ENCODE measurements at places on chromosomes 12 and 14. TPM values are rescaled to one million over a fixed set of nuclear protein-coding genes. Genes with fewer than 3 reads are reported as not detected.

Gene SOS2
- 10.3 TPM for total RNA-seq

Gene RGS6
- total RNA-seq = not detected

DNA sequence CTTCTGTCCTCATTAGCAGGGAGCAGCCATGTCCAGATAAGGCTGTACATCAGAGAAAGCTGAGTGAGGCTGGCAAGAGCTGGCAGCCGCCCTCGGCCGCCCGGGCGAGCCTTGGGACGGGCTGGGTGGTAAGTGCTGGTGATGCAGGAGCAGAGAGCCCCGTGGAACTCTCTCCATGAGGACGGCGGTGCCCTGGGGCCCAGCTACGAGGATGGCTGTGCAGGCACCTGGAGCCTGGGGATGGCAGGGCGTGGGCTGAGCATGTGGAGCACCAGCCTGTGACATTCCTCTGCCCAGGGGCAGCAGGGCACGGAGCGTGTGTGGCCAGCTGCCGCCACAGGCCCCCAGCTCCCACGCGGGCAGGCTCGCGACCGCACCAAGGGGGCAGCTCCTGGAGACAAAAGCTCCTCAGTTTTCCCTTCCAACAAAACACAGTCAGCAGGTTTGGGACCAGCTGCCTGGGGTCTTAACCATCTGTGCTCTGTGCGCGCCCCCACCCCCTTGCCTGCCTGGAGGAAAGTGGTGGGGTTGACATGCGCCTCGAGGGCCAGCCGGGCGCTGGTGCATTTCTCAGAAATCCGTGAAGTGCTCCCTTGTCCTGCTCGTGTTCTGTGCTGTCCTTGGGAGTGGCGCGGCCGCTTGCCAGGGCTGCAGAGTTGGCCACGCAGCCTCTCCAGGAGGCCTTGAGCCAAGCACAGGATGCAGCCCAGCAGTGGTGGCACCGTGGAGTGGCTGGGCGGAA, 21.4 kb downstream of the PACS2 start:
- H3K27me3 ChIP-seq = no peaks in the 10 kb centered on the region
- DNase-seq = no peak
- peaks cover 6% of the 10 kb centered on the region for H3K4me1 ChIP-seq
- no peak overlapping the region for H3K4me3 ChIP-seq

Gene PPP2R3C
- 21.7 TPM for total RNA-seq

DNA sequence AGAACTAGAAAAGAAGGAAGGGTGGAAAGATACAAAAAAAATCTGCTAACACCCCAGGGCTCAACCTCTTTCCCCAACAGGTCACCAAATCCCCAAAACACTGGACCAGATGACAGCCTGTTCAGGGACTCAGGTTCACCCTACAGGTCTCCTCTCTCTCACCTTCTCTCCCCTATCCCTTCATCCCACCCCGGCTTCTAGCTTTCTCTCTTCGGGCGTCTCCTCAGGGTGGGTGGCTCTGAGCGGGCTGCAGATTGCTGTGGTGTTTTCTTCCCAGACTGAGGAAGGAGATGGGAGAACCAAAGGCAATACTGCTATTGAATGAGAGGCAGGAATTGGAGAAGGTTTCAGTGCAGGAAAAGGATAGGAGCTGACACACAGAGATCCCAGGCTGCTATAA, 39.3 kb downstream of the ANO2 start:
- DNase-seq = peak; percentile 17
- H3K27ac ChIP-seq = no peak overlapping the region
- H3K27me3 ChIP-seq = no peaks in the 10 kb centered on the region
- H3K36me3 ChIP-seq = no peaks in the 10 kb centered on the region

DNA sequence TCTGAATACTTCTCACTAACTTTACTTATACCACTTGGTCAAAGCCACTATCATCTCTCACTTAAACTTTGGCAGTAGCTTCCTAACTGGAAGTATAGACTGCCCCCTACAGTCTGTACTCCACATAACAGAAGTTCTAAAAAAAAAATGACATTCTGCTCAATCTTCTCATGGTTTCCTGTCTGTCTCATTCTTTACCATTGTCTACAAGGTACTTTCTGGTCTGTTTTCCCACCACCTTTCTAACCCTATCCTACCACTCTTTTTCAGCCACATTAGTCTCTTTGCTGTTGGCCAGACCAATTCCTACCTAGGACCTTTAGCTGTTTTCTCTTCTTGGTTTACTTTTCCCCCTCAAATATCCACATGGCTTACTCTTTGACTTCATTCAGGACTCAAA, 14.7 kb downstream of the CPSF6 start:
- H3K4me3 ChIP-seq = no peak overlapping the region
- 0 out of 2 replicates have a peak, but pooled peaks cover 2% of the 10 kb centered on the region for H3K27me3 ChIP-seq
- H3K4me1 ChIP-seq = no peaks in the 10 kb centered on the region
- DNase-seq = peak; percentile 38
- H3K36me3 ChIP-seq = peaks cover 59% of the 10 kb centered on the region

DNA sequence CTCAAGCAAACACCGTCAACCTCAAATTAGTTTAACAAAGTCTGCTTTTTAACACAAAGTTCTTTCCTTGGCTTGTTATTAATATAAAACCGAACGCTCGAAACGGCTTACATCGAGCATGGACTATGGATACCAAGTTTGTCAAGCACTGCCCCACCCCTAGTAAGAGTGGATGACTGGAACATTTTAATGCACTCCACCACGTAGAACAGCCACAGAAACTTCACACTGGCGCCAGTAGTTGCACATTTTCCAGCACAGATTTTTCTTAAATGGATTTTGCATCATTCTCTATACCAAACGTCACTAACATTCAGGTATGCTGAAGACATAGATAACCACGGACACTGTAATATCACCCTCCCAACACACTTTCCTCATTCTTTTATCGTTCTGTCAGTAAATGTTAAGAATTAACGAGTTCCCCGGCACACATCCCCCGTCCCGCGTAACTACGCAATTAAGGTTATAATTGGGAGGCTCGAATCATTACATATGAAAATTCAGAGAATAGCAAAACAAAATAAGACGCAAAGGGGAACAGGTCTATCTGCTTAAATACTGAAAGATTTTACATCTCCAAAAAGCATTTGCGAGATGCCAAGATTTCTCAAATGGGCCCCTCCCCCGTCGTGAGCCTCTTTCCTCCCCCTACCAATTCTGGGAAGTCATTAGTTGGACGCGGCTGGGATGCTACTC, 990 bp downstream of the FERMT2 start:
- no peaks in the 10 kb centered on the region for H3K27me3 ChIP-seq
- H3K4me1 ChIP-seq = peaks cover 23% of the 10 kb centered on the region
- peaks cover 44% of the 10 kb centered on the region for H3K36me3 ChIP-seq
- H3K27ac ChIP-seq = peak overlapping the region; percentile 6
- no peak for DNase-seq

GRCh38 chr14:69270795-69271708, 11.1 kb downstream of the GALNT16 start:
- H3K27me3 ChIP-seq = no peaks in the 10 kb centered on the region
- no peak overlapping the region for H3K4me3 ChIP-seq
- no peak for DNase-seq
- no peak overlapping the region for H3K27ac ChIP-seq
- peaks cover 9% of the 10 kb centered on the region for H3K4me1 ChIP-seq

DNA sequence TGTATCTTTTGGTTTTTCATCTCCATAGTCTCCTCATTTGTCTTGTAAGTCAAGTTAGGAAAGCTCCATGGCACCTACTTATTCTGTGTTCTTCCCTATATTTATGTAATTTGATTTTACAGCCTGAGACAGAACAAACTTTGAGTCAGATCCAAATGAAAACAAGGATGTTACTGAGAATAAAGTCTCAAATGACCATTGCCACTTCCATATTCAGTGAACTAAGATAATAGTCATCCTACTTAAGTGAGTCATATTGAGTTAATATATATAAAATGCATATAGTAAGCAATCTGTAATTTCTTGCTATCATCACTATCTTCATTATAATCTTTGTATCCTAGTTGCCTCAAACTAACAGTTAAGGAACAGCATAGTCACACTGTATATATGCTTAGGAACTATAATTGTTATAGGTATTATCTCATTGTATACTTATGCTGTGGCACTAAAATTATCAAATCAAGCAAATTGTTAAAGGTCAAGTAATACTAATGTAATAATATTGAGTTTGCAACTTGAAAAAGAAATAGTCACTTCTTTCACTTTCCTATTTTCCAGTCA, 30.8 kb downstream of the TMTC3 start:
- H3K27ac ChIP-seq = no peak overlapping the region
- DNase-seq = no peak
- peaks cover 8% of the 10 kb centered on the region for H3K36me3 ChIP-seq
- H3K27me3 ChIP-seq = no peaks in the 10 kb centered on the region

Gene TIGAR
- total RNA-seq = 10.2 TPM

- H3K27ac ChIP-seq = no peak overlapping the region
- H3K4me1 ChIP-seq = peaks cover 8% of the 10 kb centered on the region
- H3K36me3 ChIP-seq = peaks cover 70% of the 10 kb centered on the region
- no peak for DNase-seq
- H3K4me3 ChIP-seq = no peak overlapping the region
Observed at GRCh38 chr12:78185109-78185508, 354.4 kb downstream of the NAV3 start.

Gene PTPRQ
- 1.1 TPM for total RNA-seq

DNA sequence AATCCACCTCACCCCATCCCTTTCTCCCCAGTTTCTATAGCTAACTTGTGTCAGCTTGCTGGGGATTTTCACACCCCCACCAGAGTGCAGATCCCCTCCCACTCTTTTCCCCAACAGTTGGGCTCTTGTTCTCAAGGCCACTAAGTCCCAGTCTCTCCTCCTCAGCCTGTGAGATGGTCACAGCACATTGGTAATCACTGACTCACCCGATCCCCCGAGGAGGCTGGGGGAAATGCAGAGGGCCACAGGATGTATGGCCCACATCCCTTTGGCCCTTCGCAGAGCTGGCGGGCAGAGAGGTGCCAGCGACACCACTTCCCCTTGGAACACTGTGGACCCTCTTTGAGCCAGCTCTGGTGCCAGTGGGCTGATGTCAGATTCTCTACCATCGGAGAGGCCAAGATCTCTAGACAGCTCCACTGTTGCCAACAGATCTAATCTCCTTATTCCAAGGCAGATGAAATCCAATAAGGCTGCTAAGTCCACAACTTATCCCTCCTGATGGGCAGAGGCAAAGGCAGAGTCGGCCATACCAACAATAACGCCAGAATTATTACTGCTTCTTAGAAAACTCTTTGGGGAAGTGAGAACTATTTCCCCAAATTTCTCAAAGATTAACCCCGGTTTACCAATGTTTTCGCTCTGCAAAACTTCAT, 1.6 kb downstream of the FMNL3 start:
- peak overlapping the region; percentile 65 for H3K27ac ChIP-seq
- H3K27me3 ChIP-seq = no peaks in the 10 kb centered on the region
- no peaks in the 10 kb centered on the region for H3K36me3 ChIP-seq
- H3K4me3 ChIP-seq = peak overlapping the region; percentile 95
- DNase-seq = peak; percentile 74

GRCh38 chr14:91940209-91940608, 7.3 kb downstream of the FBLN5 start:
- DNase-seq = no peak
- H3K27ac ChIP-seq = no peak overlapping the region
- H3K36me3 ChIP-seq = no peaks in the 10 kb centered on the region
- H3K4me1 ChIP-seq = no peaks in the 10 kb centered on the region

DNA sequence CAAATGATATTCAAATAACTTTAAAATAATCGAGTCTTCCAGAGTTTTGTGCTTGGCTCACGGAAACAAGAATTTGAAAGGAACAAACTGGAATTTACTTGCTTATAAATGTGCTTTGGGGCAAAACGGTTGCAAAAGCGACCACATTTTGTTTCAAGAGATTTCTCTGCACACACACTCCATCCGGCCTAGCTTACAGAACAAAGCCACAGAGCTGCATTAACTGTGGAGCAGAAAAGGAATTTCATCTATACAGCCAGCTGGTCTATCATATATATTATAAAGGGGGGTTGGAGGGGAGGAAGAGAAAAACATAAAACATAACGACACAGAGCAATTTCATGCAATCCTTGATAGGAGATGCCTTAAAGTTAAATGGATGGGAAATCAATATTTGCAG, 153.0 kb downstream of the MYRFL start:
- H3K27ac ChIP-seq = no peak overlapping the region
- no peaks in the 10 kb centered on the region for H3K36me3 ChIP-seq
- no peak overlapping the region for H3K4me3 ChIP-seq
- no peak for DNase-seq

DNA sequence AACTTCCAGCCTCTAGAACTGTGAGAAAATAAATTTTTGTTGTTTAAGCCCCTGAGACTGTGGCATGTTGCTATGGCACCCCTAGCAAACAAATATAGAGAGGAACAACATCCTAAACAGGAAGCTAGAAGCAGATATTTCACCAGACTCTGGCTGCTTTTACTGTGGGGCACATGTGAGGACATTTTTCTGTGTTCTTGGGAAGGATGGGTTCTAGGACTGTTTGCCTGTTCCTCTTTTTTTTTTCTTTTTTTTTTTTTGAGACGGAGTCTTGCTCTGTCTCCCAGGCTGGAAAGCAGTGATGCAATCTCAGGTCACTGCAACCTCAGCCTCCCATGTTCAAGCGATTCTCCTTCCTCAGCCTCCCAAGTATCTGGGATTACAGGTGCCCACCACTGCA, 4.2 kb upstream of the HRK start:
- no peaks in the 10 kb centered on the region for H3K36me3 ChIP-seq
- DNase-seq = no peak
- H3K4me1 ChIP-seq = peaks cover 3% of the 10 kb centered on the region
- peaks cover 51% of the 10 kb centered on the region for H3K27me3 ChIP-seq
- H3K27ac ChIP-seq = no peak overlapping the region

GRCh38 chr14:88209273-88209672, 113.8 kb downstream of the KCNK10 start:
- DNase-seq = no peak
- no peaks in the 10 kb centered on the region for H3K36me3 ChIP-seq
- no peak overlapping the region for H3K27ac ChIP-seq
- no peaks in the 10 kb centered on the region for H3K4me1 ChIP-seq
- no peaks in the 10 kb centered on the region for H3K27me3 ChIP-seq

DNA sequence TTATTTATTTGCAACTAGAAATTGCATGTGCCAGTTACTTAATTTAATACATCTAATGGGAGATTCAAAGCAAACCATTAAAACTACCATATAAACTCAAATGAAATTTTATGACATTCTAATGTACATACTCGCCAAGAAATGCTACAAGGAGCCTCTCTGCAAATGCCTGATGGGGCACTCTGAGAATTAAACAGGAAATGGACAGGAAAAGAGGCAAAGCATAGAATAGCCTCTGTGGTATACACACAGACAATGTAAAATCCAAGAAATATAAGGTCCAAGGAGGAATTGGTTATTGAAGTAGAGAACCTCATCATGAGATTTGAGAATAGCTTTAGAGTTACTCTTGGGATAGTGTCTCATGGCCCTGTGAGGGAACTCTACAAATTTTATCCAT, 41.2 kb downstream of the RAB21 start:
- DNase-seq = no peak
- H3K4me3 ChIP-seq = no peak overlapping the region
- H3K27ac ChIP-seq = no peak overlapping the region
- H3K4me1 ChIP-seq = no peaks in the 10 kb centered on the region
- H3K27me3 ChIP-seq = 0 out of 2 replicates have a peak, but pooled peaks cover 3% of the 10 kb centered on the region

GRCh38 chr12:62191491-62192179, 68.6 kb upstream of the USP15 start:
- H3K27ac ChIP-seq = no peak overlapping the region
- H3K36me3 ChIP-seq = no peaks in the 10 kb centered on the region
- peaks cover 44% of the 10 kb centered on the region for H3K27me3 ChIP-seq
- DNase-seq = peak; percentile 11

GRCh38 chr12:130872179-130873096, 572 bp downstream of the RAN start:
- peaks cover 56% of the 10 kb centered on the region for H3K36me3 ChIP-seq
- peaks cover 27% of the 10 kb centered on the region for H3K4me1 ChIP-seq
- H3K27ac ChIP-seq = peak overlapping the region; percentile 96
- H3K4me3 ChIP-seq = peak overlapping the region; percentile 99
- no peak for DNase-seq

All from SJSA1 (cell line).